Uterus (tissue), 4 donors: ENCODE measurements at places on chromosomes 5 and 9. TPM values are rescaled to one million over a fixed set of nuclear protein-coding genes. Genes with fewer than 3 reads are reported as not detected.

The SH3RF2 gene
- total RNA-seq: 0.88 TPM

The LCN1 gene
- total RNA-seq: not detected

The TMCO6 gene
- 36.2 TPM for total RNA-seq

The GRXCR2 gene
- not detected for total RNA-seq

The TTC23L gene
- total RNA-seq: not detected

DNA sequence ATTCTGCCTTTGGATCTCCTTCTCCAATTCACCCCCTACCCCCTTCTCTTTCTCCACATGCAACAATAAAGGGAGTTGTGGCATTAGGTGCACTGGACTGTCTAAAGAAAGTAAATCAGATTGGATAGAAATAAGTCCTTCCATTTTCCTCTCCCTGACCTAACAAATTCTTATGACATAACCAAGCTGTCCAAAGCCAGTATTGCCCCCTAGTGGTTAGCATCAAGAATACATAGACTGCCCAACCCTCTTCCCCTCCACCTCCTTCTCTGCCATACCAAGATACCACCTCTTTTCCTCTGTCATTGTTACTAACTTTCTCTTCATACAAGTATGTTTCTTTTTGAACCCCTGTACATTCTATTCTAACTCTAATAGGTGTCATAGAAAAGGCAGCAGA is 45.7 kb downstream of the PPARGC1B start:
- DNase-seq: no peak

DNA sequence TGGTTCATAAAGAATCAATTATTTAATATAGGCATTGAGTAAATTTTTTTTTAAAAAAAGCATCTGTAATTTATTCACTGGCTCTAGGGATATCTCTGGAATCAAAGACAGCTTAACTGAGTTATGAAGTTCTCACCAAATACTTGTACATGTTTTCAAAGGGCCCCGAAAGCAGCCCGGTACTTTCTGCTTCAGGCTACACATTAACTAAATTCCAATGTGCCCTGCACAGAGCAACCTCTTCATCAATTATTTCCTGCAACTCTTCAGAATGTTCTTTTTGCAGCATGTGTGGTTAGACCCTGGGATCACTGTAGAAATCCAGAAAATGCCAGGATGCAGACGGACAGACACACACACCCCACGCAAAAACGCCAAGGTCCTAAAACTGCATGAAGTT is 209.0 kb downstream of the EFNA5 start:
- no peak for DNase-seq

- DNase-seq: no peak
These were observed 19.9 kb downstream of the PTGES2 start for GRCh38 chr9:128107468-128108268.

DNA sequence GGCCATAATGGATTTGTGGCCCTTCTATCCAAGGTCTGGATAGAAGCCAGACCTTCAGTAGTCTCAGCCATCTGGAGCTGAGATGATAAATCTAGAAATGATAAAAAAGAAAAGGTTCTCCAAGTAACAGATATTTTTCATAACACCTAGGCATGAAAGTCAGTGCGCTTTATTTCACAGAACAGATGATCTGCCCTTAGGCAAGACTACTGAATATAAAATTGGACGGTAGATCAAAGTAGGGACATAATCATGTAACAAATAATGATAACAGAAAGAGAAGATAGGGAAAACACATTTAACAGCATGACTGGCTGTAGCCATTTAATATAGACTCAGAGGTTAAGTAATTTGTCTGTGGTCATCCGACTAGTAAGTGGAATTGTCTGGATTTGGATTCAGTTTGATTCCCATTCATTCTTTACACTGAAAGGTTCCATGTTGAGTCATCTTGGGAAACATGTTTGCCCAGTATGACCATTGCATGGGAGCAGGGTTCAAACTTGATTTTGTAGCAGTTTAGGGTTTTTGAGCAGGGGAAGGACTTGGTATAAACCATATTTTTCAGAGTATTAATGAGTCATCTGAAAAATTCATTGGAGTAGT is 4.1 kb upstream of the CAVIN4 start:
- DNase-seq: no peak

DNA sequence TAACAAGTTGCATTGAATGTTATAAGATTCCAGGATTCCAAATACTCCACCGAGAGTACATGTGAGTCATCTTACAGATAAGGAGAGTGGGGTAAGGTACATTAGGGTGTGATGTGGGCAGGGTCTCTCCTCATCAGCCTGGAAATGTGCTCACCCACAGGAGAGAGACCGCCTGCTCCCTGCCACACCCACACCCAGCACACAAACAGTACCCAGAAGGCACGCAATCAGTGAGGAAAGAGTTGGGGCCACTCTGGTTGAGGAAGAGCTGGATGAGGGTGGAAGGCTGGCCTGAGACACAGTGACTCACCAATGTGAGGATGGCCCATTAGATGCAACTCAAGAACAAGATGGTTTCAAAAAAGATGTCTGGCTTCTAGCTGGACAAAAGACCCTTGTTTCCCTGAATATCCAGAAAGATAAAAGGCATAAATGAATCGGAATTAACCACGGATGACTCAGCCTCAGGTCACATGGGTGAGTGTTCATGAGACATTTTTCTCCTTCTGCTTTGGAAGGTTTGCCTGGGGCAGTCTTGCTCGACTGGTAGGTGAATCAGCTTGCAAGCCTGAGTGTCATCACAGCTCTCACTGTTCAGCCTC is 51.1 kb upstream of the LHFPL2 start:
- no peak for DNase-seq

DNA sequence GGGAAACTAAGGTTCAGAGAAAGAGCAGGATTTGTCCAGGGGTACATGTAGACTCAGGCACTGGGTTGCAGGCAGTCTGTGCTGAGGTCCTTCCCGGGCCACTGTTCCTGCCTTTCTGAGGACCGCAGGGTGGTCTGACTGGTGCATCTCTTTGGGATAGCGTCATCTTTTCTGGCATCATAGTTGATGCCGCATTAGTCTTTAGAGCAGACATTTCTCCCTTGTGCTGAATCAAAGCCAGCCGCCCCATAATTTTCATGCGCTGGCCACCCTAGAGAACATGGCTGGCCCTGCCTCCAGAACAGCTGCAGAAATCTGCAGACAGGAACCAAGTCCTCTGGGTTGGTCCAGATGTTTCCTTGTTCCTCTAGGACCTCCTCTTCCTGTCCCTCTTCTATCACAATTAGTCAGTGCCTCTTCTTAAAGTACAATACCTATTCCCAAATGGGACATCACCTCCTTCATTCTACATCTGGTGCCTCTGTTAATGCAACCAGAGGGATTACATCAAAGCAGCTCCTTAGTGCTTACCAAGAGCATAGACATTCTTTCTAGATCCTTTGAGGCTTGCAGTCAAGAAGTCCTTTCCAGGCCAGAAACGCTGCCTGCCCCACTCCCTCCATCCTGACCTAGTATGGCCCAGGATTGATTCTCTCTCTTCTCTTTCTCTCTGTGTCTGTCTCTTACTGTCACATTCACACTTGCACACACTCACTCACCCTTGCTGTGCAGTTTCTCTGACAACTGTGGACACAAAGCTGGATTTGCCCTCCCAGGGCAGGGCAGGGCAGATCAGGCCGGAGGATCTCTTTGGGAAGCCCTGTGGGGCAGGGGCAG is 42.0 kb upstream of the ORM1 start:
- DNase-seq: peak; percentile 26

GRCh38 chr9:32136700-32137339 is 247.6 kb upstream of the ACO1 start:
- DNase-seq: no peak

- no peak for DNase-seq
These were observed 10.6 kb downstream of the CDH12 start for GRCh38 chr5:22842574-22842973.

GRCh38 chr9:84860249-84861115 is 191.0 kb downstream of the NTRK2 start:
- DNase-seq: no peak

- no peak for DNase-seq
These were observed 18.0 kb upstream of the MRNIP start for GRCh38 chr5:179876610-179876952.

DNA sequence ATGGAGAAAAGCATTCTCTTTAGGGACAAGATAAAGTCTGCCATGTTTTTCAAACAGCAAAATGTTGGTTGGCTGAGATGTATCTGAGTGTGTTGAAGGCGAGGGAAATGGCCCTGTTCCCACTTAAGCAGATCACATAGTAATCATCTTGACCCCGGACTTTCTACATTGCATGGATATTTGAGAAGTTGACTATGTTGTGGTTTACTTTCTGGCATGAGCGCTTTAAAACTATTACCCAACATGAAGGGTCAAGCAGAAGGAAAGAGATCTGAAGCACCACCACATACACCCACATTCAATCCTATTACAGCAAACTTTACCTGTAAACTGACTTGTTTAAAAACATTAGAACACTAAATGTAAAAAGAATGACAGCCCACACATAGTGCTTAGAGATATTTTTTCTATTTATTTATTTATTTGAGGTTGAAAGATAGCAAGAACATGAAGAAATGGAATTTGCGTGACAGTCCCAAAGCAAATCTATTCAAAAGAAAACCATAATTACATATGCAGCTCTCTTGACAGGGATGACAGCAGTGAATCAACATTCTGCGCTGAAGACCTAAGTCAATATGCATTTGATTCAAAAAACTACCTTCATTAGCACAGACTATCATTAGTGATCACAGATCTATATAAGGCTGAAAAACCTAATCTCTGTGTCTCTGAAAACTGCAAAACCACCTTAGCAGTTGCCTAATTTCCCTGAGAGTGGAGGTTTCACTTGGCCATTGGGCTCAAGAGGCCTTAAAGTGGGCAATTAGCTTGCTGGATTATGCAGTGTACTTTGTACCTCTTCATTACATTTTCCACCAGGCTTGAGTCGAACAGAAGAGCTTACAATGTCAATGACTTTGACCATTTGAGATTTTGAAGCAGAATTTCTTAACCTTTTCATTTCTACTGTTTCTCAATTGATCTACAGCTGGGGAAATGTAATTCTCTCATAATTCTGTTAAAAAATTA is 195.0 kb downstream of the PDE4D start:
- no peak for DNase-seq

- DNase-seq: no peak
These were observed 78.9 kb downstream of the APBA1 start for GRCh38 chr9:69593301-69593700.

DNA sequence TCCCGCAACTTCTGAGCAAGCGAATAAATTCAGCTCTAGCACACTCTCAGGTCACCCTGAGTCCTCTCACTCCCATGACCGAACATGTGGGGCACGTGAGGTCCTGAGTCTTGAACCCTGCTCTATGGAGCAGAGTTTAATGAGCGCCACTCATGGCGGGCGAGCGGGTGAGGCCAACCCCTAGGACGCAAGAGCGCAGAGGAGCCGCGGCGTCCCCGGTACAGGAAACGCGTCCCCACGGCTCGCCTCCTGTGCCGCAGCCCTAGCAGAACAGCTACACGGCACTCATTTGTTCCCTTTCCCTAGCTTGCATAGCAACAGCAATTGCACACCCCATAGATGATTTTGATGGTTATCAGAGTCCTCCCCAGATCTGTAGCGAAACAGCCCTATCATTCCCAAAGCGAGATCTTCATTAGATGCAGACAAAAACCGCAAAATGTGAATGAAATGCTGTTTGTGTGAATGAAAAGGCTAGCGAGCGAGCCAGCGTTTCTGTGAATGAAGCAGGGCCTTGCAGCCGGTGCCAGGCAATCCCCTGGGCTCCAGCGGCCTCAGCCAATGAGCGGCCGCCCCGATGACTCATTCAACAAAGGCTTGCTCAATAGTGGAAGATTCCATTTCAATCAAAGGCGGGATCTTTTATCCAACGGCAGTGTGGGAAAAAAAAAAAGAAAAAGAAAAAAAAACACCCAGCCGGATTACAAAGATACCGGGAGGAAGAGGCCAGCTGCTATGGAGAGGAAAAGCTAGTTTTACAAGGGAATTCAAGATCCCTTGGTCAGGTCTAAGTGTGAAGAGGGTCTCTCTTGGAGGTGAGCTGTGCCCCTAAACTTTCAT is 1.5 kb upstream of the SHC3 start:
- peak; percentile 89 for DNase-seq

DNA sequence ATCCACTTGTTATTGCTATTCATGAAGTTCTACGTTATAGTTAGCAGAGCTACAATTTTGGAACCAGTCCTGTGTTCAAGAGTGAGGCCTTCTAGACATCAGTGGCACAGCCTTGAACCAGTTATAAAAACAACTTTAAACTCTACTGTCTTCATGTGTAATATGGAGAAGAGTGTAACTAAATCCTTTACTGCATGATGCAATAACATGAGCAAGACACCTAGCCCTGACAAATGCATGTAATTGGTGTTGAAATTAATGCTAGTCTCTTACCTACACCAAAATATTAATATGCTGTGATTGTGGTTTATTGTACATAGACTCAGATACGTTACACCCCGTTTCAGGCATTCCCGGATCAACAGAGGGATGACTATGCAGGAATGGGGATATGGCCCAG is 654.6 kb downstream of the IRX1 start:
- DNase-seq: no peak

DNA sequence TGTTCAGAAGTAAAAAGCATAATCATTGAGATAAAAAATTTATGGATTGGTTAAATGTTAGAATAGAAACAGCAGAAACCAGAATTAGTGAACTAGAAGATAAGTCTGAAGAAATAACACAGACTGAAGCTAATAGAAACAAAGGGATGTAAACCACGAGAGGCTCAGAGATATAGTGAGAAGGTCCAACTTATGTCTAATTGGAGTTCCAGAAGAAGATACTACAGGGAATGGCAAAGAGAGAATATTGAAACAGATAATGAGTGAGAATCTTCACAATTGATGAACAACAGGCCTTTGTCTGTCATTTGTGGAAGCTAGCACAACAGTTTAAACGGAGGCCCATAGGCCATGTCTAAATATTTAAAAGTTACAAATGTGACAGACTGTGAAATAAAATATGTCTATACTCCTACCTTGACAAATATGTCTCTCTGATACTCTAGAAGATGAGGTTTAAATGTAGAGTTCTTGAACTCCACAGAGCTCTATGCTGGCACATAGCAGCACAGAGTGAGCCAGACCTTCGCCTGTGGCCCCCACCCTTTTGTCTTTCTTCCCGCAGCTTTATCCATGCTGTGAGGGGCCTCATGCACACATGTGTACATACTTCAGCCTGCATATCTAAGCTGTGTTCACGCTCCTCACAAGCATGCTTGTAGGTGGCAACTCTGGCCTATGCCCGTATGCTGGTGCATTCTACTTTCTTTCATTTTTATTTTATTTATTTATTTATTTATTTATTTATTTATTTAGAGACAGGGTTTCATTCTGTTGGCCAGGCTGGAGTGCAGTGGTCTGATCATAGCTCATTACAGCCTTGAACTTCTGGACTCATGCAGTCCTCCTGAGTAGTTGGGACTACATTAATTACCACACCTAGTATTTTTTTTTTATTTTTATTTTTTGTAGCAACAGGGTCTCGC is 45.0 kb upstream of the ABL1 start:
- DNase-seq: no peak
